ENCODE measurements at places on chromosomes 11 and 22.

DNA sequence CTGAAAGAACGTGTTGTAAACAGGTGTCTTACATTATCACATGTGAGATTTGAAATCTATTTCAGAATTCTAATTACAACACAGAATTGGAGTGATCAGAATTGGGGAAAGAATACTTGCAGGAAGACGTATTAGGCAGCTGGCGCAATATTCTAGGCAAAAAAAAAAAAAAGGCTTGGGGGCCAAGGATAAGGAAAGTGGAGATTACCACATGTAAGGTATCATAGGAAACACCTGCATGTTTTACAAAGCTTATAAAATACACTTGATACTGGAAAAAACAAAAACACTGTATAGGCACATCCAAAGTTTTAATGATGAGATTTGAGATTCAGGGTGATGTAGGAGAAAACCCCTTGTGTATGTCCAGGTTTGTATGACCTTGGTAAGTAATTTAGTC, 245.1 kb downstream of the DDX10 start:
- DNase-seq = no peak

GRCh38 chr11:46513934-46514342, 79.9 kb downstream of the AMBRA1 start:
- DNase-seq = no peak

GRCh38 chr22:32576553-32577253, 102.1 kb downstream of the FBXO7 start:
- no peak for DNase-seq

- DNase-seq = no peak
Measured at GRCh38 chr11:103317118-103317517, 207.9 kb downstream of the DYNC2H1 start.

GRCh38 chr11:40376331-40376730, 1083.1 kb downstream of the LRRC4C start:
- no peak for DNase-seq

DNA sequence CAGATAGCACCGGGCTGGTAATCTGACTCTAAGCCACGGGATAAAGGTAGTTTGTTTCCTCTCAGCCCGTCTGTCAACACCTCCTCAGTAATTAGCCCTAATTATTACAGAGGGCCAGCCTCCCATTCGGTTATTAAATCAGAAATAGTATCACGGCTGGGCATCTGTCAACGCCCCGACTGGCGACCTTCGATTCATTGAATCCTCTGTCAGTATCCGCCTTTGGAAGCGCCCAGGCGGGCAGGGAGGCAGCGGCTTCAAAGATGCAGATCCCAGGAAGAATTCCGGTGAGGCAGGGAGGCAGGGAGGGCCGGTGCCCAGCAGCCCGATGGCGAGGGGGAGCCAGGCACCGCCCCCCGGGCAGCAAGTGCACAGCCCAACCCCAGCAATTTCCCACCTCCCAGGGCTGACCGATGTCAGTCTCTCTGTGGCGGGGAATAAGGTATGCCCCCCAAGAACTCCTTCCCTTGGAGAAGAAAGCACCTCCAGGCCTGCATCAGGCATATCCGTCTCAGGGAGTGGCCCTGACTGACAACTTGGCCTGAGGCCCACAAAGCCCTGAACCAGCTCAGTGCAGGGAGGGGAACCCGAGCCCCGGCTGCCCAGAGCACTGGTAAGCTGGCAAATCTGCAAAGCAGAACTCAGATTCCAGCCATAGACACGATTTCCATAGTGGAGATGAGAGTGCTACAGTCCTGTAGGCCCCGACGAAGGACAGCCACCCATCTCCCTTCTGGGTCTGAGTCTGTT, 11.4 kb downstream of the GNB1L start:
- no peak for DNase-seq
